ENCODE measurements at places on chromosomes 1 and 21.

- DNase-seq: no peak
These were observed 51.0 kb downstream of the CR1L start for GRCh38 chr1:207695891-207696290.

GRCh38 chr1:101302831-101303511, 66.2 kb downstream of the S1PR1 start:
- no peak for DNase-seq

DNA sequence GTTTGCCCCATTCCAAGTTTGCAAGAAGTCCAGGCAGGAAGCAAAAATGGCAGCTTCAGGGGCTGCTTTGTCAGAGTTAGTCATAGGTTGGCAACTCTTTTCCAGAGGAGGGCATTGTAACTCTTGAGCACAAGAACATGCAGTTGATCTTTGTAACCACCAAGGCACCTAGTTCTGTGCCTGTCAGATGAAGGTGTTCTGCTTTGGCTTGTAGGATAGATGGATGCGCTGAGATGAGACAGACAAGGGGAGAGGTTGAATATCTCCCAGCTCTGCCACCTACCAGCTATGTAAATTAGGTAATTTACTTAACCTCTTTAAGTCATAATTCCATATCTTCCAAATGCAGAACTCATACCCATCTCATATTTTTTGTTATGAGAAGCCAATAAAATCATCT, 89.3 kb downstream of the ZNF648 start:
- no peak for DNase-seq

DNA sequence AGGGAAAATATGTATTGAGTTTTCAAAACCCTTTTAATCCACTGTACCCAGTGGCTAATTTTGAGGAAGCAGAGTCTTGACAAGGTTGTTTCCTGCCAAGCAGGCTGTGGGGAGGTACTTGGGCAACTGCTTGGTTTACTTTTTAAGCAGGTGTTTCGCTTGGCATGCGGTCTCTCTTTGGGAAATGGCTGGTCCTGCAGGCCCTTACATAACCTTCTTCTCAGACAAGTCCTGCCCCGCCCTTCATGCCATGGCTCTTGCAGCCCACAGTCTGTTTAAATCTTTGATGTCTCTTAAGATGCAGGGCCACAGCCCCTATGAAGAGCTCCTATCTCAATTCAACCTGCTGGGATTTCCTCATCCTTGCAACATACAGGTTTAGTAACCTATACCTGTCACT, 36.0 kb upstream of the ABCD3 start:
- DNase-seq: peak; percentile 23

GRCh38 chr1:43563876-43564539, 33.3 kb downstream of the PTPRF start:
- DNase-seq: no peak

- DNase-seq: no peak
These were observed 103.0 kb downstream of the SMYD3 start for GRCh38 chr1:246404078-246404477.

All from GDM1 (cell line).